ENCODE measurements at places on chromosomes 7 and 10.

- no peak for DNase-seq
Observed at GRCh38 chr10:80545258-80545881, 7.7 kb downstream of the SH2D4B start.

DNA sequence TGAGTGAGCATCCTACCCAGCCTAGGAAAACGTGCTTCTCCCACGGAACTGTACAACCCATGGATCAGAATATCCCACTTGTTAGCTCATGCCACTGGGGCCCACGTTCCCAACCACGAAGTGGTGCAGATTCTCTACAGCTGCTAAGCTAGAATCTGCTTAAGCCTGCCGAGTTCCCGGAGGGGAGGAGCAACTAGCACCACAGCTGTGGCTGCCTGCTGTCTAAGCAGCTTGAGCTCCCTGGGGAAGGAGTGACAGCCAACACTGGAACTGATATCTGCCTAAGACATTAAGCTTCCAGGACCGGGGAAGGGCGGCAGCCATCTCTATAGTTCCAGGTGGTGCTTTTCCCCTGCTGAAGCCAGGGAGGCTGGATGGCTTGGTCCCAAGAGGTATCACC is 334.7 kb upstream of the CHRM2 start:
- no peak for DNase-seq

DNA sequence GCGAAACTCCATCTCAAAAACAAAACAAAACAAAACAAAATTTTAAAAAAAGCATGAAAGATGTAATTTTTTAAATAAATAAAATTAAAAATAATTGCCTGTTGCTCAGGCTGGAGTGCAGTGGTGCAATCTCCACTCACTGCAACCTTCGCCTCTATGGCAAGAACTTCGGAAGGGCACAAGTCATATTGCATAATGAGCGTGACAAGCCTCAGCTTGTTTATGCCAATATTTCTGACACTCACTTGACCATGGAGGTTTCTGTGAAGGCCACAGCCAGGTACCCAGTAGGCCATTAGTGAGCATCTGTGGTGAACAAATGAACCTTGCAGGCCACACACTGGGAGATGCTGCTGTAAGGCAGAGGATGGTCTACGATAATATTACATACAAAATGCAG is 106.1 kb upstream of the KMT2C start:
- DNase-seq = no peak

DNA sequence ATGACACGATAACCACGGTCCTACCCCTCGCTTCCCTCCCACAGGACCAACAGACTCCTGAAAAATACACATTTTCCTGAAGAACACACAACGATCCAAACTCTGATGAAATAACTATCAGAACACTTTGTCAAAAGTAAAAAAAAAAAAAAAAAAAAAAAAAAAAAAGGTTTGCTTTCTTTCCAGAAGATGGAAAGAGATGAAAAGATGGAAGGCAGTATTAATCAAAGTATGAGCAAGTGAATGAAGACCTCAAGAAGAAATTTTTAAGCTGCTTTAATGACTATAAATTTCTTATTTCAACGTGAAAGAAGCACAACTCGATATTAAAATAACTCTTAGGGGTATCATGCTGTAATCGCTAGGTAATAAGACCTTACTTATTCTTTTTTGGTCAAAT is 202.3 kb downstream of the CHCHD3 start:
- DNase-seq = no peak

DNA sequence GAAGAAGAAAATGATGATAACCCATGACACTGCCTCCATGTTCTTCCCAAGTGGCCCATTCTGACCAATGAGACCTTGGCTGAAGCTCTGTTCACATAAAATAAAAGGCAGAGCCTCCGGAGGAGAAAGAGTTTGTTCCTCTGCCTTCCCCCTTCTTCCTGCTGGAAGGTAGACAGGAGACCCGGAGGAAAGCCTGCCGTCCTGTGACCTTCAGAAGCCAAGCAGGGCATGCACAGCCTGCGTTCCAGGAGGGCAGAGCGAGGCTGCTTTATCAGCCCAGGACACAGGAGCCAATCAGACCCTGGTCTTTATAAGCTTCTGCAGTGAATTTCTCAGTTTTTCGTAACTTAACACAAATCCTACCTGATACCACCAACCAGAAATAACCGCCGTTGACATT is 8.6 kb upstream of the GRID1 start:
- no peak for DNase-seq

DNA sequence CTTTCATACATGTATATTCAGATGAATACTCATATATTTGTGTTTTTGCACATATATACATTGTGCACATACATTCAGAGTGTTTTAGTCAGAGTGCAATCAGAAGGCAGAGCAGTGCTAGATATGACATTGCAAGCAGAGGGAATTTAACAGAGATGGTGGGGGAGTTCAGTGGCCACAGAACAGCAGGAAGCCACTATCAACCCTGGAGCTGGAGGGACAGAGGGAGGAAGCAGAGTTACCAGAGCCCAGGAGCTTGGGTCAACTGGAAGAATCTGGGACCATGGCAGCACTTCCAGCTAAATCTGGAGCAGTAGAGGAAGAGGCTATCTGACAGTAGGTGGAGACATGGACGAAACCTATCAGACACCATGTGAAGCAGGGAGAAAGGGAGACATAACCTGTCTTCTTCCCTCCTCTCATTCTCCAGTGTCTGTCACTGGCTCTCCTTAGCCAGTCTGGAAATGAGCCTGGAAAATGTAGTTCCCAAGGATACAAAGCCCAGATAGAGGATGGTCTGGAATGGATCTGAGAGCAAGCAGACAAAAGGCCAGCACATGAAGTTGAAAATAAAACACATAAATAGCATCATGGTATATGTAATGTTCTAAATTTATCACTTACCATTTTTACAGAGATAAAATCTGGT is 33.6 kb upstream of the HERPUD2 start:
- DNase-seq = no peak

- no peak for DNase-seq
Observed at GRCh38 chr7:1967512-1968396, 265.0 kb downstream of the MAD1L1 start.

DNA sequence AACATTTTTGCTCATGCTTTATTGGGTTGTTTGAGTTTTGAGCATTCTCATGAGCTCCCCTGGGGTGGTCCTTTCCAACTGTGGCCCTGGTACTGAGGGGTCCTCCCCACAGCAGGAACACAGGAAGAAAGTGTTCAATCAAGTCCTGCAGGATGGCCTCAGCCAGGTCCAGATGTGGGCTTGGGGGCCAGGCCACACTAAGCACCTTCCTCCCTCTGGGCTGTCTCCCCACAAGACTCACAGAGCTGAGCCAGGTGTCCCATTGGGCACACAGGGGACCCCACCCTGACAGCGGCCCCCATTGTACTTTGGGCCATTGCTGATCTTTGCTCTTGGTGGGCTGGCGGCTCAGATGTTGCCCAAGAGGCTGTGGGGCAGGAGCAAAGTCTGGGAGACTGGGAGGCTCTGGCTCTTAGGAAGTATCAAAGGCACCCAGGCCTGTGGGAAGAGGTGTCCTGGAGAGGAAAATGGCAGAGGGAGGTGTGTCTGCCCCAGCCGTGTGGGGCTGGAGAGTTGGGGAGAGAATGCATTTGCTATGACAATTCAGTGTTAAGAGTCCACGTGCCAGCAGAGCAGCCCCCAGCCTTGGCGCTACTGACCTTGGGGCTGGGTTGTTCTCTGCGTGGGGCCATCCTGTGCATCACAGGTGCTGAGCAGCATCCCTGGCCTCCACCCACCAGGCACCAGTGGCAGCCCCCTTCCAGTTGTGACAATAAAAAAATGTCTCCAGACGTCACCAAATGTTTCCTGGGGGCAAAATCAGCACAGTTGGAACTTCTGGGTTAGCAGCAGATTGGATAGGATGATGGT is 17.8 kb downstream of the SCART1 start:
- no peak for DNase-seq

DNA sequence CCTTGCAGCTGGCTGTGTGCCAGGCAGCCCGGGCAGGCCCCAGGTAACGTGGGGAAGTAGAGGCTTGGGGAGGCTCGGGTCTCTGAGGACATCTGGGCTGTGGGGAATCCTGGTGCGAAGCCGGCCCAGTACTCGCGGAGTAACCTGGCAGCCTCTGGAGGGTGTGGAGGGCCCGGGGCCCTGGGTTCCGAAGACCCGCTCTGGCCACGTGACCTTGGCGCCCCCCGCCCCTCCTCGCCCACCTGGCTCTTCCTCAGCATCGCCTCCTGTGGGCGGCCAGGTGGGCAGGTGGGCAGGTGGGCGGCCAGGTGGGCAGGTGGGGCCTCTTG is 143.1 kb downstream of the WDR37 start:
- no peak for DNase-seq

DNA sequence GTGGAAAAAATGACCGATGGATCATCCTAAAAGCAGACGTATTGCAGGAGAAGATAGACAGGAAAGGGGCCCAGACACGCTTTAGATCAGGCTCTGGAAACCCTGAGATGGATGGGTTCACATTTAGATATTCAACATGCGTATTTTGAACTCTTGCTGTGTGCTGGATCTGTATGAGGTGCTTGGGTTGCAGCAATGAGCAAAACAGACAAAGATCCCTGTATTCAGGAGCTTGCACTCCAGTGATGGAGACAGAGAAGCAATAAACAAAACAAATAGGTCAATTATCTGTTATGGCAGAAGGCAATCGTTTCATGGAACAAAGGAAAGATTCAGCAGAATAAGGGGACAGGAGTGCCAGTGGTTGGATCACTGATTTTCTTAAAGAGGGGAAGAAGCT is 201.9 kb upstream of the AGK start:
- no peak for DNase-seq

GRCh38 chr7:43044511-43044910 is 67.9 kb upstream of the HECW1 start:
- no peak for DNase-seq

- DNase-seq = no peak
Observed at GRCh38 chr7:35624299-35625186, 70.4 kb downstream of the HERPUD2 start.

DNA sequence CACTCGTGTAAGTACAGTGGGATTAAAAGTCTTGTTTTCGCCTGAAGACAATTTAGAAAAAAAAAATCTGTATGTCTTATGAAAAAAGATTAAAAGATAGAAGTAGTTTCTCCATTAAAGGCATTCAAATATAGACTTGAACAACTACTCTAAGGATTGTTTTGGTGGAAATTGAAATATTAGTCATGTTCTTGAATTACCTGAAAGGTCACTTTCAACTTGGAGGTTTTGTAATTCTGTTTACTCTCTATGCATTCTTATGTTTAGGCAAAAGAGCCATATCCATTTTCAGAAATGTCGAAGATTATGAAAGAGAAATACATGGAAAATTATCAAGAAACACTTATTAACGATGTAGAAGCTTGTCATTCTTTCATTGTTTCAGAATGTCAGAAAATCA is 373.7 kb downstream of the ARL4A start:
- no peak for DNase-seq

- DNase-seq = no peak
Observed at GRCh38 chr10:98276311-98276710, 8.3 kb upstream of the LOXL4 start.

DNA sequence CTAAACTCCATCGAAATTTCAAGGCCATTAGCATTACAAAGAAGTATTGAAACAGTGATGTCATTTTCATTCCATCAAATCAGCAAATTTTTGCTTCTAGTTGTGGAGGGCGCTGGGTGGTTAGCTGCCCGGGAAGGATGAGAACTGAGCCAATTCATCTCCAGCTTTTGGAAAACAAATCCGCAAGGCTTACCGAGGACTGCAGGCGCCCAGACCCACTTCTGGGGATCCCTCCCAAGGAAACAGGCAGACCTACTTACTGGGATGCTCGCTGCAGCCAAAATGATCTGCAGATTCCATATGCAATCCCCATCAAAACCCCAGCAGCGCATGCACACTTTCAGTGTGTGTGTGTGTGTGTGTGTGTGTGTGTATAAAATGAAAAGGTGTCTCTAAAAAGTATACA is 19.2 kb downstream of the TNRC18 start:
- no peak for DNase-seq

DNA sequence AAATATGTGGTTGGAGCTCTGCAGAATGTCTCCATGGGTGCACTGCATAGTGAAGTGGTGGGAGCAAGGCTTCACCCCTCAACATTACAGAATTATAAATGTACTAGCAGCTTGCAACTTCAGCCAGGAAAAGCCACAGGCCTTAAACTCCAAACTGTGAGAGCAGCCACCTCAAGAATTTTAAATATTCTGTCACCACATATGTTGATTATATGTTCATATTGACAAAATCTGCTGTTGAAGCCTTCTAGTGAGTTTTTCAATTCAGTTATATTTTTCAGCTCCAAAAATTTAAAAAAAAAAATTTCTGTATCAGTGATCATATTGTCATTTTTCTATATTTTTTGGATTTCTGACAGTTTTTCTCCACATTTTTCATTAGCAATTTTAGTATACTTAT is 30.9 kb upstream of the AKR1C2 start:
- no peak for DNase-seq

DNA sequence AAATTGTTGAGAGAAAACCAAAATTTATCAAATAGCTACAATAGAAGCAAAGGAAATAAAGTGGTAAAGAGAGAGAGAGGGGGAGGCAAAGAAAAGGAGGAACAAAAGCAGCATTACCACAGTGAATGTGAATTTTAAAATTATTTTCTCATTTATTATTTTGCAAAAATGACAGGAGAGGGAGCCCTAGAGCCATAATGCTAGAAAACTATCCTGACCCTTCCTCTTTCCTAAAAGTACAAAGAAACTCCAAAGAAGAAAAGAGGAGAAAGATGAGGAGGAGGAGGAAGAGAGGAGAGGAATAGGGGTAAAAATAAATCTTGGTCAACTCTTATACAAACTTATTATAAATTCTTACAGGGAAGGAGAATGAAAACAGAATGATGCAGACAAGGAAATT is 921.5 kb downstream of the NRG3 start:
- no peak for DNase-seq

GRCh38 chr7:4269086-4269485 is 413.0 kb upstream of the FOXK1 start:
- no peak for DNase-seq

- DNase-seq = no peak
Observed at GRCh38 chr10:24993237-24993958, 22.6 kb downstream of the ENKUR start.

DNA sequence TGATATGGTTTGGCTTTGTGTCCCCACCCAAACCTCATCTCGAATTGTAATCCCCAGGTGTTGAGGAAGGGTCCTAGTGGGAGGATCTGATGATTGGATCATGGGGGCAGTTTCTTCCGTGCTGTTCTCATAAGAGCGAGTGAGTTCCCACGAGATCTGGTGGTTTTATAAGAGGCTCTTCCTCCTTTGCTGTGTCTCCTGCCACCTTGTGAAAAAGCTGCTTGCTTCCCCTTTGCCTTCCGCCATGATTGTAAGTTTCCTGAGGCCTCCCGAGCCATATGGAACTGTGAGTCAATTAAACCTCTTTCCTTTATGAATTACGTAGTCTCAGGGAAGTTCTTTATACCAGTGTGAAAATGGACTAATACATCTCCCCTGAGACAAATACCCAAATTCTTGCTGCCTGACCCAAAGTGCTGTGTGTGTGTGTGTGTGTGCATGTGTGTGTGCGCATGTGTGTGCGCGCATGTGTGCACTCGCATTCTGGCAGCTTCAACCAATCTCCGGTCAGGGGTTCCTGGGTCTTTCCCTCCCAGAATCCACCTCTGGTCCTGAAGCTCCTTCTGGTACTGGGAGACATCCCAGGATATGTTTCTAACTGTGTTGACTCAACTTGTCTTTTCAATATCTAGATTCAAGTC is 98.1 kb upstream of the LRRC4 start:
- no peak for DNase-seq
